Left kidney (tissue), 8 donors: ENCODE measurements at places on chromosomes 7 and 10.

GRCh38 chr7:30521532-30521931 lies 16.9 kb upstream of the GGCT start:
- no peak for DNase-seq

DNA sequence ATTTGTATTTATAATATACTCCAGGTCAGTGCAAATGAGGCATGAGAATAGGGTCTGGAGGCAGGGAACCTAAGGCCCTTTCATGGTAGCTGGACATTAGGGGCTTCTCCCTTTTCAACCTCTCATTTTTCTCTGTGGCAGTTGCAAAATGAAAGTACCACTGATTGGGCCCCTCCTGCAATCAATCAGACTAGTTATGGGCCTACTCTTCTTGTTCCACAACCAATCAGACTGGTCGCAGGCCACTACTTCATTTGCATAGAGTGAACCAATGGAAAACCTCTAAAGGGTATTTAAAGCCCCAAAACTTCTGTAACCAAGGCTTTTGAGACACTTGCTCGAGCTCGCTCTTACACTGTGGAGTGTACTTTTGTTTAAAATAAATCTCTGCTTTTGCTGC lies 10.0 kb upstream of the PRPS1L1 start:
- no peak for DNase-seq

GRCh38 chr10:112298581-112298980 lies 15.4 kb downstream of the TECTB start:
- DNase-seq = no peak

DNA sequence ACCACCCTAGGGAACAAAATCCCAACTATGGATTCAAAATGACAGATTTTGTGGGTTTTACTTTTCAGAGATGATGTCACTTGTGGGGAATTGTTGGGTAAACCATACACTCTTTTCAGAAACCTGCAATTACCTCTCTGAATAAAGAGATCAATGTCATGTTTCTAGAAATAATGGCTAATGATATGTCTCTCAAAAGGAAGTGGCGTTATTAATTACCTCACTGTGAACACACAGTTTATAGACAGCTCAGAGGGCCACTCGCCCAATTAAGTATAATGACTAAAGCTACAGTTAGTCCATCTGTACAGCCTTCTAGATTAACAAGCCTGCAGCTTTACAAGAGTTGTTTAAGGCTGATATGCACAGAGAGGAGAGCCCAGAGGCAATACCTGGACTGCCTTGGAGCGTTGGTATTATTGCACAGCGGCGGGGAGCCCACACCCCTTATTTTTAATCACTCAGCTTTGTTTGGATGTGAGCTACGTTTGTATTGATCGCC lies 79.5 kb downstream of the RAB11FIP2 start:
- DNase-seq = no peak

DNA sequence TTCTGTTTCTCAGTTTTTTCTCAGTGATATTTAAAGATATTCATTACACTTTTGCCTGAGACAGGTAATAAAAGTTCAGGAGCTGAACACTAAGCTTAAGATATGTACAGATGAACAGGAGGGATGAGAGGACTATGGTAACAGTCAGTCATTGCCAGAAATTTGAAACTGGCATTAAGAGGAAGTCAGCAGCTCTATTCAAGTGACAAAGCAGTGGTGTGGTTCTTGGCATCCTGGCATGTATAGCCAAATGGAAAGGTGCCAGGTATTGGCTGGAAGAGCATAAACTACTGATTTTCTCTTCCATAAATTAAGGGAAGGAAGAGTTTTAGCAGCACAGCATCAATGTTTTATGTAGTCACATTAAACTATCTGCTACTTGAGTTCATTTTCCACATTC lies 22.7 kb downstream of the HOXA1 start:
- DNase-seq = no peak
